Astrocyte of the spinal cord (primary cell): ENCODE measurements at places on chromosomes 5 and 9.

DNA sequence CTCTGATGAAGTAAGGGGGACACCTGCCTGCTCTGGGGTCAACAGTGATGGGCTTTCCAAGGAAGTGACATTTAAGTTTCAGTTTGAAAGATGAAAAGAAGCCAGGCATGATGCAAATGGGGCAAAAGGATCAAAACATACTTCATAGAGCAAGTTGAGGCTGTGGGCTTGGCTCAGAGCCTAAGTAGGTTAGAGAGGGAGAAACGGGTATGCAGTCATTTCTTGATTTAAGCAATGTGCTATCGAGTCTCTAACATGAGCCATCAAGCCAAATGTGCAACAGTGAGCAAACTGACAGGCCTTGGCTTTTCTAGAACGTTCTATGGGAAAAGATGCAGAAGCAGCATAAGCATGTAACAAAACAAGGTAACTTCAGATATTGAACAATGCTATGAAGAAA lies 80.6 kb downstream of the ADRB2 start:
- no peak for DNase-seq

DNA sequence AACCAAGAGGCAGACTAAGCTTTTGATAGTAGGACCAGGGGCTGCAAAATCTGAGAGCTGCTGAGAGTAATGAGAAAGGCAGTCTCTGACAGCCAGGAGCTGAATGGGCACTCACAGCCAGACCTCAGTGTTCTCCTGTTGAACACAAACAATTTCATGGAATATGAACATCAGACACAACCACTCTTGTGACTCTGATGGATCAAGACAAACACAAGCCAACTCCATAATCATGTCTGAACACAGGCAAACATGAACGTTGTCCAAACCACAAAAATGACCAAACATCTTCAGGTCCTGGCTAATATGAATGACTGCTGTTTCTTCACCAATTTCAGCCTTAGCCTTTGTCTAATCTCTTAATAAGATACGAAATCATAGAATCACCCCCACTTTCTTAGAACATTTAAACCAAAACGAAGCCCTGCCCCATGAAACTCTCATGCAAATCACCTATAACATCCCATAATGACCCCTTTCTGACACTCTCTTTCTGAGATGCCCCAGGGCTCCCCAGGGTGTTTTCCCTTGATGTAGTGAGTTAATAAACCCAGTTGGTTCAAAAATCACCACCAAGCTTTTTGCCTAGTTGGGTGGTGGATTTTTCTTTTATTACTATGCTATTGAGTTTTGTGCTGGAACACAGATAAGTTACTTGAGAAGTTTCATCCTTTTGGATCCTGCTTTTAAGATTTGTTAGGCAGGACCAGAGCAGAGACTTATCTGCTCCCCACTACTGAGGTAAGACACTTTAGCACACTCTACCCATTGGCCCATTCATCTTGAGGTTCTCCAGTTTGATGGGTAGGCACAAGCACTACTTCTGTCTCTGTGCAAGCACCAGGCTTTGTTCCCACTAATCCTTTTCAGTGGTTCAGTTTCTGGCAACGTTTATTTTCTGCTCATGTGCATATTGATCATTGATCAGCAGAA lies 5.9 kb upstream of the ERAP2 start:
- no peak for DNase-seq

DNA sequence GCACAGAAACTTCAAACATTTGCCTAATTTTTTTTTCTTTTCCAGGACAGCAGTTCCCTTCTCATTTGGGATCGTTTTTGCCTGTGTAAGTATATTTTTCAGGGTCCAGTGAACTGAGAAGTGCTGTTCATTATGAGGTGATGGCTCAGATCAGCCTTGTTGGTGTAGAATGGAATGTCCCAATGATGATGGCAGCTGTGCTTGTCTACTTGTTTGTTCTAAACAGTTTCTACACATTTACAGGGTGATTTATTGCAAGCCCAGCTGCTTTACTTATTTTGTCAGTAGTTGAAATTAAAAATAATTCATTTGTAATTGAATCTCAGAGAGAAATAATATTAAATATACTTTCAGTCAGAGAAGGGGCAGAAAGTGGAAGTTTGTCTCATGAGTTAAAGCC lies 337.6 kb upstream of the SEMA6A start:
- DNase-seq: no peak

DNA sequence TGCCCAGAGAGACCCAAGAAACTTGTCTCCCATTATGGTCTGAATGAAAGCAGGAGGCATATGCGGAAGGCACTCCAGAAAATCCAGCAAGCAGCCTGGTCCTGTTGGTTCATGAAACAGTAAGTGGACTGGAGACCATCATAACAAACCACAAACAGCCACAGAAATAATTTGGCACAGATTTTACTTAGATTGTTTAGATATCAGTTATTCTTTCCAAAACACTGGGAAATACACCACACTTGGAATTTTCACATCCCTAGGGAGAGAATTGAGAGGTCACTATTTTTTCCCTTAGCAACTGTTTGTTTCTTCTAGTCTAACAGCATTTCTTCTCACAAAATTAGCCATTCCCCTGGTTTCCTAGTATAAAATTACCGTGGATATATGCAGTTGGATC lies 300.8 kb downstream of the OSTF1 start:
- DNase-seq: peak; percentile 20

DNA sequence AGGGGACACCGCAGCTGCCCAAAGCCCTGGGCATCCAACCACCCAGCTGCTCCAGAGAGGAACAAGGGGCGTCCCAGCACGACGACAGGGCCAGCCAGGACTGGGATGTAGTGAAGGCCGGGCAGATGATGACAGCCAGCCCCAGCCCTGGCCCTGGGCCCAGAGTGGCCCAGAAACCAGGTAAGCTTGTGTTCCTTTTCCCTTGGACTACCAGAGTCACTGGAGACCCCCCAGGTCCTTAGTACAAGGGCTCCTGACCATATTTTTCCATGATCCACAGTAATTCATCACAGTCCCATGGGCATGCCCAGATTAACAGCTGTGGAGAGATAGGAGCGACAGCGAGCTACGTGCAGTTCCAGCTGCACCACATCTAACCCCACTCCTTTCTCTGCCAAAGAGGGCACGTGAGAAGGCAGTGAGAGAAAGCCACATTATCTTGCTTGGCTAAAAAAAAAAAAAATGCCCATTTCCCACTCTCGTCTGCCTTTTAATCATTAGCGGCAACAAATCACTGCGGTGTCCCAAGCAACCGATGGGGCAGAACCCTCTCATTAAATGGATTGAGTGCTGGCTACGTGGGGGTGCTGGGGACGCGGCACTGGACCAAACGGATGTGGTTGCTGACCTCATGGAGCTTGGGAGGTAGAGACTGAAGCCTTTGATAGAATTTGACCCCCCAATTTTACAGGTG lies 21.7 kb upstream of the SYNPO start:
- no peak for DNase-seq

- DNase-seq: peak; percentile 19
Observed at GRCh38 chr9:77215874-77216273, 38.5 kb downstream of the VPS13A start.
